ENCODE measurements at places on chromosomes 3 and 15. TPM values are rescaled to one million over a fixed set of nuclear protein-coding genes. Genes with fewer than 3 reads are reported as not detected.

TGM4 gene
- 2.5 TPM for total RNA-seq

NME9 gene
- total RNA-seq: not detected

CISH gene
- total RNA-seq: 0.59 TPM

CAND2 gene
- total RNA-seq: not detected

RETNLB gene
- total RNA-seq: not detected

NPAP1 gene
- not detected for total RNA-seq

All from MCF 10A (cell line).